ENCODE measurements at places on chromosomes 1 and 21.

GRCh38 chr1:231192620-231193163, 30.8 kb downstream of the TRIM67 start:
- DNase-seq: no peak

DNA sequence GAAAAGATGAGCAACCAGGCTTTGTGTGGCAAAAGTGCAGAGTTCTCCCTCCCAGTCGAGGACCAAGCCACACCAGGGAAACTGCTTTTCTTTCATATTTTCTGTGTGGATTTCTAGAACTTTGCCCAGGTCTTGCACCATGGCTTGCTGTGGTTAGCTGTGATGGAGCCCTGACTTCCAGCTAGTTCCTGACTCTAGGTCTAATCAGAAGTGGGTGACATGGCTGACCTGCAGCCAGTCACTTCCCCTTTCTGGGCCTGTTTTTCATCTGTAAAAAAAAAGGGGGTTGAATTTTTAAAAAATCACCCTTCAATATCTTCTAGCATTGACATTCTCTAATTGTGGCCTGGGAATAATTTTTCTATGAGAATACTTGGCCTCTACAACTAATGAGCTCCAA, 491.2 kb upstream of the USP24 start:
- no peak for DNase-seq

- no peak for DNase-seq
Measured at GRCh38 chr1:26373281-26373680, 731 bp upstream of the ZNF683 start.

DNA sequence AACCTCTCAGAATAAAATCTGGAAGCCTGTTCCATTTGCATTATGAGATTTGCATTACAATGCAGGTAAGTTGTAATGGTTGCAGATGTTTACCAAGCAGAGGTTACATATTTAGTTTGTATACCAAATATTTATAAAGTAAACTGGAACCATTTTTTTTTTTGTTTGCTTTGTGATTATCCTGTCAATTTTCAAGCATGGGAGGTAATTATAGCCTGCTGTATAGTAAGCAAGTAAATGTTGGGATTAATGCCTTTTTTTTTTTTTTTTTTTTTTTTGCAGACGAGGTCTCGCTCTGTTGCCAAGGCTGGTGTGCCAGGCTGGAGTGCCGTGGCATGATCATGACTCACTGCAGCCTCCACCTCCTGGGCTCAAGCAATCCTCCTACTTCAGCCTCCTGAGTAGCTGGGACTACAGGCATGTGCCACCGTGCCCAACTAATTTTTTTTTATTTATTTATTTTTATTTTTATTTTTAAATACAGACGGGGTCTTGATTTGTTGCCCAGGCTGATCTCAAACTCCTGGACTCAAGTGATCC, 21.0 kb downstream of the NFYC start:
- DNase-seq: no peak

DNA sequence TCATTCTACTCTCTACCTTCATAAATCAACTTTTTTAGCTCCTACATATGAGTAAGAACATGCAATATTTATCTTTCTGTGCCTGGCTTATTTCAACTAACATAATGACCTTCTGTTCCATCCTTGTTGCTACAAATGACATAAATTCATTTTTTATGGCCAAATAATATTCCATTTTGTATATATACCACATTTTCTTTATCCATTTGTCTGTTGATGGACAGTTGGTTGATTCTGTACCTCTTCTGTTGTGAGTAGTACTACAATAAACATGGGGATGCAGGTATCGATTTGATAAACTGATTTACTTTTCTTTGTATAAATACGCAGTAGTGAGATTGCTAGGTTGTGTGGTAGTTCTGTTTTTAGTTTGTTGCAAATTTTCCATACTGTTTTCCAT, 279.5 kb upstream of the NFIA start:
- no peak for DNase-seq

Data from GM23248 (cell line).